K562 (cell line): ENCODE measurements at places on chromosomes 7 and 10.

GRCh38 chr7:64879086-64879730, 23.9 kb upstream of the ZNF273 start:
- DNase-seq = no peak

- no peak for DNase-seq
These were observed 54.1 kb downstream of the CYTH3 start for GRCh38 chr7:6218329-6218728.

DNA sequence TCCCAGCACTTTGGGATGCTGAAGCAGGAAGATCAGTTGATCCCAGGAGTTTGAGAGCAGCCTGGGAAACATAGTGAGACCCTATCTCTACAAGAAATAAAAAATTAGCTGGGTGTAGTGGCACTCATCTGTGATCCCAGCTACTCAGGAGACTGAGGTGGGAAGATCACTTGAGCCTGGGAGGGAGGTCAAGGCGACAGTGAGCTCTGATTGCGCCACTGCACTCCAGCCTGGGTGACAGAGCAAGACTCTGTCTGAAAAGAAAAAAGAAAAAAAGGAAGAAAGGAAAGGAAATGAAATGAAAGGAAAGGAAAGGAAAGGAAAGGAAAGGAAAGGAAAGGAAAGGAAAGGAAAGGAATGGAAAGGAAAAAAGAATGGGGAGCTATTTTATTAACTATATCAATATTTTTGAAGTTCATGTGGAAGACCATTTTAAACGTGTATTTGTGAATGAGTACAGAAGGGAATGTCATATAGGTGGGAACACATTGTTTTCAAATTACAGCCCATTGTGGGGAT, 7.1 kb upstream of the IFIT2 start:
- no peak for DNase-seq

GRCh38 chr7:43856996-43857395, 12.3 kb downstream of the MRPS24 start:
- no peak for DNase-seq

- no peak for DNase-seq
These were observed 384.1 kb upstream of the STEAP1 start for GRCh38 chr7:89770161-89770560.

DNA sequence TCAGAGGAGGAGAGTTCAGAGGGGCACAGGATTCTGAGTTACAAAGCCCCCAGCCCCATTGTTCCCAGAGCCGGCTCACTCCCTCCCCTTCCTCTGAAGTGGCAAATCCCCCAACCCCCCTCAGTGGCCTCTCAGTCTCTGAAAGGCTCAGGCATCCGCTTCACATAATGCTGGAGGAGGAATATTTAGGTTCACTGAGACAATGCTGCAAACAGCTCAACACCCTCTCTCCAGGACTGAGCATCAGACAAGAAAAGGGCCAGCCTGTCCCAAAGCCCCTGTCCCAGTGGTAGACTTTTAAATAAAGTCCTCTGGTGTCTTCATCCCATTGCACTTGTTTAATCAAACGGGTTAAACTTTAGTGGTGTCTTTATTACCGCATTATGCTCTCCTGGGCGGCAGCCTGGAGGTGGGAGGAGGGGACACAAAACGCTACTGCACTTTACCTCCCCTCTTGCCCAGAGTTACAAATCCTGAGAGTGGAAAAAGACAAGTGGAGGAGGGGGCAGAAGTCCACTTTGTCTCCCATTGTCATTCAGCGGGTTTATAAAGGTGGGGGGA, 257.9 kb downstream of the FGFR2 start:
- DNase-seq = no peak

- no peak for DNase-seq
These were observed 21.7 kb downstream of the CRHR2 start for GRCh38 chr7:30660331-30661255.

DNA sequence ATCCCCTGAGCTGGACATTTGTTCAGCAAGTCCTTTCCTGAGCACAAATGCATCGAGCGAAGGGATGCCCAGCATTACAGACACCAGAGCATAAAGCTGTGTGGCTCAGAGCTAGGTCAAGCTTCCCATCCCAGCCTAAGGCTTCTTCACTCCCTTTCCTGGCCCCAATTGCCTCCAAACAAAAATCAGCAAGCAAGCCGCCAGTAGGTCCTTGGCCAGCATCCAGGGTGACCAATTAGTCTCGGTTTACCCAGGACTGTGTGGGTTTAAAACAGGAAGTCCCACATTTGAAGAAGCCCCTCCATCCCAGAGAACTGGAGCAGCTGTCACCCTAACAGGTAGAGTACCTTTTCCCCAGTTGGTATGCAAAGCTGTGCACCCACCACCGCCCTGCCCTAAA, 51.2 kb downstream of the PRKAG2 start:
- DNase-seq = no peak

DNA sequence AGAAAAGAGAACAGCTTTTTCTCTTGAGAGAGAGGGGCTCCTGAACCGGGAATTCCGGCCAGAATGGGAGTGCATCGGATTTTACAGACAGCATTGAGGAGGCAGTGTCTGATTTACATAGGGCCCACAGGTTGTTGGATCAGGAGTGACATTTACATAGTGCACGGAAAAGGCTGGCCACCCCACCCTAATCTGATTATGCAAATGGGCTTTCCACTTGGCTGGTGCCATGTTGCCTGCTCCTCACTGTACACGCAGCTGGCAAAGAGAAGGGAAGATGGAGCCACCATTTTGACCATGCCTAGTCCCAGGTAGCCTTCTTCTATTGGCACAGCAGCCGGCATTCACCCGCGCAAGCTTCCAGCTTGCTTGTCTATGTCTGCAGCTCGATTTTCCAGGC, 77.5 kb upstream of the FAM171A1 start:
- DNase-seq = no peak

GRCh38 chr7:44278451-44279161, 46.8 kb downstream of the CAMK2B start:
- DNase-seq = no peak

DNA sequence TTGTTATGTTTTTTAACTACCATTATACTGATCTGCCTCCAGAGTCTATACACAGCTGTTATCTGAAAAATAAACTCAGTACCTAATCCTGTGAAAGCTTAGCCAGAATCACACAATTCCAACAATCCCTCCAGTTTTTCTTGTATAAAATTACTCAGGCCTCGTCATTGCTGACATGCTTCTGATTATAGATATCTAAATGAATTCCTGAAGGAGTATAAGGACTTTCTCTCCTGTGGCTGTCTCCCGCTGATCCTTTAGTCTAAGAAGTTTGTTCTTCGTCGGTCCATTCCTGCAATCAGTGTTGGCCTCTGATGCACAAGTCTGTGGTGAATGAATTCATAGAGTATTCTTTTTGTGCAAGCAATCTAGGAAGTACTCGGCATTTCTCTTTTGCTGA, 288.9 kb upstream of the SEMA3C start:
- DNase-seq = no peak

GRCh38 chr10:72812753-72813430, 80.6 kb upstream of the OIT3 start:
- no peak for DNase-seq

GRCh38 chr7:131586759-131587158, 30.3 kb upstream of the PODXL start:
- no peak for DNase-seq

DNA sequence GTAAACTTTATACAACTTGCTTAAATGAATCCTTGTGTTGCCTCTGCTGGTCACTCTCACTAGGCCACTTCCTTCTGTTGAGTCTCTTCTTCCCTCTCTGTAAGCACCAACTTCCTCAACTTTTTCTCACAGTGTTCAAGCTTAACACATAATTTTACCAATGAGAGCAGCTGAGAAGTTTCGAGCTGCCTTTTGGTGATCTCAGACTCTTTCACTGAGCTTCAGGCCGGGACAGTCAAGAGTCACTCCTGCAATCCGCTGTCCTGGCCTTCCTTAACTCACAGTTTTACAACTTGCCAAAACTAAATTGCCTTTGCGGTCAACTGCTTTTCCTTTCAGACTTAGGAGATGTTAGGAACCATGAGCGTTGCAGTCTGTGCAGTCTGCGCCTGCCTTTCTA, 47.4 kb downstream of the PRPF18 start:
- DNase-seq = no peak

DNA sequence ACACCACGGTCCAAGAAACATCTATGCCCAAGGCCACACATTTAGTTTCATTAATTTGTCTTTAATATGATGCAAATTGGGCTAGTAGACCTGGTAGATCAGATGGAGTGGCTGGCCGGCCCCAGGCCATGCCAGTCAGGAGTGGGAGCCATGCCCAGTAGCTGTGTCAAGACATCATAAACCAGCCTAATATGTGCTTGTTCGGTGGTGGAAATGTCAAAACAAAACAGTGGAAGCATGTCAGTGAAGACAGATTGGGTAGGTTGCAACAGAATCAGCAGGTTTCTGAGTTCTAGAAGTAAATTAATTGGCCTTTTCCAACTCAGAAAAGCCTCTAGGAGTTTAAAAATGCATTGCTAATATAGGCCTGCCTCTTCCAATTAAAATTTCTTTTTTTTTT, 124.7 kb downstream of the NRP1 start:
- DNase-seq = no peak

DNA sequence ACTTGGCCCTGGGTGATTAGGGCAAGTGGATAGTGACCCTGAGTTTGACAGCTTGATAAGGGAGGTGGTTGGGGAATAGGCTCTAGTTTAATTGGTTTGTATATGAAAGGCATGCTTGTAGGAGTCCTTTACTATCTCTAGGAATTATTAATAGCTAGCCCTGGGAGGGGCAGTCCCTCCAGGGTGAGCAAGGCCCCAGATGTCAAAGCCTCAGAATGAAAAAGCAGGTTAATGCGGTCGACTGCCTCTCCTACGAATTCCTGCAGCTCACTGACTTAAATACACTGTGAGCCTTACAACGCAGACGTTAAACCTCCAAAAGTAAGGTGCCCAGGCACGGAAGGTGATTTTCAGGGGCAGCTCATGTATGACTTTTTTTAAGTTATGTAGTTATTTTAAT, 5.2 kb upstream of the BTBD16 start:
- DNase-seq = no peak

DNA sequence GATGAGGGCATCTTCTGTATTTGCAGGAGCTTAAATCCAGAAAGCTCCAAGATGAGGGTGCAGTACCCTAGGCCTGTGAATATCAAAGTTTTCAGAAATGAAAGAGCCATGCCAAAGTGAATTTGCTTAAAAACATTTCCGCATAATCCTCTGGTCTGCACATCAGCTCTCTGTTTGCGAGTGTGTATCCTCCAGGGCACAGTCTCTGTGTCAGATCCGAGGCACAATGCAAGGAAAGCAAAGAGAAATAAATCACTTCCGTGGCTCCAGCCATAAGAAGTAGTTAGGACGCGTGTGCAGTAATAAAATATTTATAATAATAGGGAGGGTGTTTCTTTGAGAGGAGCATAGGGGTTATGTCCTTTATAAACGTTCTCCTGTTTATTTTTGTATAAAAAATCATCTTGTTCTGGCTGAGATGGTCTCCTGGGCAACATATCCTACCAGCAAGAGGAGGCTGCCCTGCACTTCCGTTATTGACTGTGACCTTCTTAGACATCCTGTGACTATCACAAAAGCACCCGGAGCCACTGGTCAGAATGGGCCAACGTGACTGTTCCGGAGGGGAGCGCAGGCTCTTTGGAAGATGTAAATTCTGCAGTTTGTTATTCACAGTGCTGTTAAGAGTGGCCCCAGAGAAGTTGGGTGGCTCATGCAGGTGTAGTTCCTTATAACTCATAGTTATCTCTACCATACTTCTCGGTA, 667.6 kb upstream of the FOXK1 start:
- DNase-seq = no peak

DNA sequence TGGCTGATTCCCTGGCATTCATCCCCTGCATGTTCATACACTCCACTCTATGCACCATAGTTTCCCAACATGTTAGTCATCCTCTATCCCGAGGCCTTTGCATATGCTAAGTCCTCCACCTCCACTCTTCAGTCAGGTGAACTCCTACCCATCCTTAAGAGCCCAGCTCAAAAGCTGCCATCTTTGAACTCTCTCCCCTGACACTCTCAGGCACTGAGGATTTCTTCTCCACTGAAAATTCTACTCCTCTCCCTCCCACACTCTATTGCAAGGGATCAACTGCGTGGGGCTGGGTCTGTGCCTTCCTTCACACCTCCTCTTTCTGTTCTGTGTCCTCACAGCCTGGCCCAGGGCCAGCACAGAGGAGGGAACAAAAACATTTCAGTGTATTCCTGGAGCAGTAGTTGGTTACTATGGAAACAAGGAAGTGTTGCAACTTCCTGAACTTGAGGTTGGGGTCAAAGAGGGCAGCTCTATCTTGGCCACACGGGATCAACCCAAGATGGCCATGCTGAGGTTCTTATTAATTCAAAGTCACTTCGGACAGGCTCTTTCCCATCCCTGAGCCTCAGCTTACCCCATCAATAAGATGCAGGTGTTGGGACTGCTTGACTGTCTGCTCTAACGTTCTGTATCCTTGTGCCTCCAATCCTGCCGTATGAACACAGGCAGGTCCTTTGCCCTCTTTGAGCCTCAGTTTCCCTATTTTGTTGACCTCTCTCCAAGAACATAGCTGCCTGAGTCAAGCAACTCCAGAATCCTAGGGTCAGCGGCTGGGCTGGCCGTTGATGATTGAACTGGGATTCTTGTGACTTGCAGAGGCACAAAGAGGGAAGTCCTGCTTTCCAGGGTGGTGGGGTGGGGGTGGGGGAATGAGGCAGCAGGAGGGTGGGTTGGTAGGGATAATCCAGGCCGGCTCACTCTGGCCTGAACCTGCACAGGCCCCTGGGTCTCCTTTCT, 15.5 kb downstream of the ZMIZ1 start:
- peak; percentile 87 for DNase-seq

DNA sequence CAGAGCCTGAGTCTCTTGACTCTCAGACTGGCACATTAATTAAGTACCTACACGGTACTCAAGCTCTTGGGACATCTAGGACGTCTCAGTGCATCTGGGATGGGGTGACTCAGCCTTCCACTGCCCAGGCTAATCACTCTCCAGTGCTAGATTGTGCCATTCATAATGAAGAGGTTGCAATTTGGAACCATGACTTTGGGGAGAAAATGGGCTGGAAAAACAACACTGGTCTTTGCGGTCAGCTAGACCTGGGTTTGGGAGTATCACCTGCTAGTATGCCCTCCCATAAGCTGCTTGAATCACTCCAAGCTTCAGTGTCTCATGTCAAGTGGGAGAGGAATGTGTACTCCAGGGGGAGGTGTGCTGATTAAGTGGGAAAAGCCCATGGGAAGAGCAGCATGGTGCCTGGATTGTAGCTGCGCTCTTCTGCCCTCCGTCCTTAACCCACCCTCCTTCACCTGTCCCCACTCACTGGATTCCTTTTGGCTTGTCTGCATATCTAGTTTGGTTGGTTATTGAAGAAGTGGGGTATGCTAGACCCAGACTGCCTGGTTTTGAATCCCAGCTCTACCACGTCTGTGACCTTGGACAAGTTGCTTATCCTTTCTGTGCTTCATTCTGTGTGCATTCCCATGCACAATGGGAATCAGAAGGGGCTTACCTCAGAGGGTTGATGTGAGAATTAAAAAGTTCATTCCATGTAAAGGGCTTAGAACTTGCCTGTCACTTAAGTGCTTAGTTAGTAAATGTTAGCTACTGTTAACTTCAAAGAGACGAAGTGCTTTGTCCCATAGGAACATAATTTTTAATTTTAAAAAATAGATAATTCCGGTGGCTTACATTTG, 3.8 kb downstream of the NFE2L3 start:
- DNase-seq = no peak
